IPS-NIHi11 (cell line): ENCODE measurements at places on chromosomes 11 and 22.

- DNase-seq = no peak
Measured at GRCh38 chr11:132590554-132590953, 941.7 kb downstream of the OPCML start.

GRCh38 chr11:4495487-4495886 is 13.0 kb downstream of the OR52K1 start:
- DNase-seq = no peak

DNA sequence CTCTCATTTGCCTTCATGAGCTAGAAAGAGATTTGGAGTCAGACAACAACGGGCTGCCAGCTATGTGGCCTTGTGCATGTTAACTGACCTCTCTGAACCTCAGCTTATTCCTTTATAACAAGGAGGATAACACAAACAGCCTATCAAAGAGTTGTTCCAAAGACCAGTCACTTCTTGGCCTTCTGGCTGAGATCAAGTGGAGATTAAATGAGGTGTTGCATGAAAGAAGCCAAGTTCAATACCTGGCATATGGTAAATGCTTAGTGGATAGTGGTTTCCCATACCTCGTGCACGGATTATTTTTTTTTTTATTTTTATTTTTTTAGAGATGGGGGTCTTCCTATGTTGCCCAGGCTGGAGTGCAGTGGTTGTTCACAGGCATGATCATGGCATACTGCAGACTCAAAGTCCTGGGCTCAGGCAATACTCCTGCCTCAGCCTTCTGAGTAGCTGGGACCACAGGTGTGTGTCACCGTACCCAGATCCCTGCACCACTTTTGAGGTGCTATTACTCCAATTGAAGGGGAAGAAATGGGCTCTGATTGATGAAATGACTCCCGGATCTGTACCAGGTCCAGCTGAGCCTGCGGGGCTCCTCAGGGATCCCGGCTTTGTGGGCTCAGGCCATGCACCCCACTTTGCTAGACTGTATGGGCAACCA is 4.9 kb downstream of the LGALS1 start:
- no peak for DNase-seq

DNA sequence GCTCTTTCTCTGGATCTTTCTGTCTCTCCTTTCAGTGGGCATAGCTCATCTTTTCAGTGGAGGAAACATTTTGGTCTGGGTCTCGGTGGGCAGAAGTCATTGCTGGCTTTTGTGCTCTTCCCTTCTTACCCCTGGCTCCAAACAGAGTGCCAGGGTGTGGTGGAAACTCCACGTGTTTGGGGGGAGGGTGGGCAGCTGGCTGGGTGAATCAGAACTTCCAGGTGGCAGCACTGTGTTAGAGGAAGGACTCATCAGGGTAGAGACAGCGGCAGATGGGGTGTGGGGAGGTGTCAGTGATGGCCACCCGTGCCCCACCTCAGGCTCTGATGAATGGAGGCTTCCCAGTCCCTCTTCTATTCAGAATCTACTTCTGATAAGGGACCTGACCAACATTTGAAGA is 114.0 kb downstream of the GRIK4 start:
- DNase-seq = no peak

DNA sequence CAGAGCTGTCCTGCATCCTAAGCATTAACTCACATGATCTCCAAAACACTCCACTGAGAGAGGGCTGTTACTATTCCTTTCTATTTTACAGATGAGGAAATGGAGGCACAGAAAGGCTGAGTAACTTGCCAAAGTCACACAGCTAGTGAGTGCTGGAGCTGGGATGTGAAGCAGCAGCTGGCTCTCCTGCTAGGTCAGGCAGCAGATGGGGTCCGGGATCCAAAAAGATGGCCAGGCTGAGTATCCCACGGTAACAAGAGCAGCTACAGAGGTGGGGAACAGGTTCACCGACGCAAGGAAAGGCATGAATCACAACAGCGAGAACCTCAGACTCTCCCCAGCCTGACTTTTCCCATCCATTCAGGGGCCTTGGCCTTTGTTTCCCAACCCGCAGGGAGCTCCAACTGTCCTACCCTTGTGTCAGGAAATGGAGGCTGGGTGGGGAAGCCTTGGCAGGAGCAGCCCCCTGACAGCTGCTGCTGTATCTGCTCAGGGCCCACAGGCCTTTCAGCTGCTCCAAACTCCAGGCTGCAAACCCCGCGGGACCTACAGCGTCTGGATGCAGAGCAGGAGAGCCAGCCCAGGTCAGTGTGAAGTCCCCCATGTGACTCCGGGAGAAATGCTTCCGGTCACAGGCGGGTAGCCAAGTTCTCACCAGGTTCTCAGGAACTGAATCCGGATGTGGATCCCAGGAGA is 29.5 kb downstream of the DKK3 start:
- DNase-seq = no peak

GRCh38 chr11:12600829-12601228 is 73.4 kb upstream of the TEAD1 start:
- DNase-seq = no peak

DNA sequence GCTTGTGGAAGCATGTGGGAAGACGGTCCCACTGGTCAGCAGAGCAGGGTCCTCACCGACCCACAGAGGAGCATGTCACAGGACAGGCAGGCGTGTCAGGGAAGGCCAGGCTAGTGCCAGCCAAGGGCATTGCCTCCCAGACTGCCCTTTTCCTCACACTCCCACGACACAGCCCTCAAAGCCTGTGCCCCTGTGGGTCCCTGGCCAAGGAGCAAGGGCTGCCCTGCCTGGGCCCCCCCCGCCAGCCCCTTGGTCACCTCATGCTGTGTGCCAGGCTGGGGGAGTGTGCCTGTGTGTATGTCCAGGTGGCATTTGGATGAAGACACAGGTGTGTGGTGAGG is 74.7 kb downstream of the MED15 start:
- DNase-seq = no peak

DNA sequence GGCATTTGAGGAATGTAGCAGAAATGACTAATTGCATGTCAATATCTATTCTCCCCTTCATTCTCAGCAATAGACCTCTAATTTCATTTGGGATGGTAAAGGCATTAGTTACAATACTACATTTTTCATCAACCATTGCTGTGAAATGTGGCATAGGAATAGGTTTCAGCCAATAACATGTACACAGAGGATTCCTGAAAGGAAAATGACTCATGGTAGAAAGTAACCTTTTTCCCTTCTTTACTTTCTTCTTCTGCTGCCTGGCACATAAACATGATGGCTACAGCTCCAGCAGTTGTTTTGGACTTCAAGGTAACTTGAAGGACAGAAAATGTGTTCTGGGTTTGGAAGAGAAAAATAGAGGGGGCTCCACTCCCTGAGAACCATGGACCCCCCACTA is 231.8 kb upstream of the CTSC start:
- DNase-seq = no peak

DNA sequence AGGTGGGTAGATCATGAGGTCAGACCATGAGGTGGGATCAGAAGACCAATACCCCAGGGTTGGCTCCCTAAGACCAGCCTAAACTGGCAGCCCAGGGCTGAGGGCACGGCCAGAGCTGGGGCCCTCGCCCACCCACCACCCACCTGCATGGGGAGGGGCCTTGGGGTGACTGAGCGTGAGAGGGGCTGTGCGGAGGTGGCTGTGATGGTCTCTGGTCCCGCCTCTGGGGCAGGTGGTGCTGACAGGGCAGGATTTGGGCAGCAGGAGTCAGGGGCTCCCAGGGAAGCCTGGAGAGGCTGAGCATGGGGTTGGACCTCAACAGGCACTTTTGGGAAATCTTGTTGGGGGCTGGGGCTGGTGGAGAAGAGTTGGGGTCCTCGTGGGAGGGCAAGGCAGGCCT is 39.8 kb upstream of the MUC5AC start:
- peak; percentile 13 for DNase-seq

DNA sequence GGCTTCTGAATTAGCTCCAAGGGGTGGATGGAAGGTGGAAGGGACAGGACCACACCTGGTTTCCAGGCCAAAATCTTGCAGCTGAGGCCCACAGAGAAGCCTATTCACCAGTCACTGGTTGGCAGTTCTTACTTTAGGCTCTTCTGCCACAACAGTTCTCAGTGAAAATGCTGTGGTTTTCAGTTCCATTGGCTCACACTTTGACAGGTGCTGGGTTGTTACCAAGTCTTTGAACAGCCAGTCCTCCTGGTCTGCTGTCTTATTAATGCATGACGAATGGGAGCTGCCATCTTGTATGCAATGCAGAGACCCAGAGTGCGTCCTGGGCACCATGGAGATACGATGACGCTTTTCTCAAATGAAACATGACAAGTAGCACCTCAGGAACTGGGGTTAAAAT is 232.0 kb upstream of the ZBED5 start:
- no peak for DNase-seq

GRCh38 chr11:27976262-27976661 is 131.7 kb downstream of the KIF18A start:
- DNase-seq = no peak

GRCh38 chr11:134270250-134270714 is 5.9 kb upstream of the GLB1L3 start:
- DNase-seq = peak; percentile 49

DNA sequence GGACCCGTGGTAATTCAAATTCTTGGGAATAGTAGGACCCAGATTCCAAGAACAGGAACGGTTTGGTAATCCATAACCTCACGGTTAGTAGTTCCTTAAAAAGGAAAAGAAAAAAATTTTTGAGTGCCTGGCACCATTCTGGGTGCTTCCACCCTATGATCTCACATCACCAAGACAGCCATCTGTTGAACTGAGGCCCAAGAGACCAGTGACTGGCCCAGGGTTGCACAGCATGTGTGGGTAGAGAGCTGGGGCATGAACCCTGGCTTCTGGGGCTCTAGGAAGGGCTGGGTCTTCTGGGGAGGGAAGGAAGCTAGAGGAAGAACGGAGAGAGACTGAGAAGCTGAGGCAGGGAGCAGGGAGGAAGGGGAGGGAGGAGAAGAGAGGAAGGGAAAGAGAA is 4.7 kb upstream of the SPI1 start:
- DNase-seq = no peak

DNA sequence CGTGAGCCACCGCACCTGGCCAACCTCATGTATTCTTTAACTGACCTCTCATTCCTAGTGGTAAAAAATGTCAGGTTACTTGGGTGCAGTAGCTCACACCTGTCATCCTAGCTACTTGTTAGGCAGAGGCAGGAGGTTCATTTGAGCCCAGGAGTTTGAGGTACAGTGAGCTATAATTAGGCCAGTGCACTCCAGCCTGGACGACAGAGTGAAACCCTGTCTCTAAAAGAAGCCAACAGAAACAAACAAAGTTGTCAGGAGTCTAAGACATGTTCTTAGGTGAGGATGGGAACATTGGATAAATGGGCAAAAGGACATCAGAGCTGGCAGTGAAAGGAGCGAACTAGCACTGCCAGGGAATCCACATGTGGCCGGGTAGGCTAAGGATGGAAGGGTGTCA is 18.1 kb downstream of the MADD start:
- DNase-seq = no peak

- DNase-seq = no peak
Measured at GRCh38 chr11:119896387-119897045, 167.5 kb upstream of the NECTIN1 start.

DNA sequence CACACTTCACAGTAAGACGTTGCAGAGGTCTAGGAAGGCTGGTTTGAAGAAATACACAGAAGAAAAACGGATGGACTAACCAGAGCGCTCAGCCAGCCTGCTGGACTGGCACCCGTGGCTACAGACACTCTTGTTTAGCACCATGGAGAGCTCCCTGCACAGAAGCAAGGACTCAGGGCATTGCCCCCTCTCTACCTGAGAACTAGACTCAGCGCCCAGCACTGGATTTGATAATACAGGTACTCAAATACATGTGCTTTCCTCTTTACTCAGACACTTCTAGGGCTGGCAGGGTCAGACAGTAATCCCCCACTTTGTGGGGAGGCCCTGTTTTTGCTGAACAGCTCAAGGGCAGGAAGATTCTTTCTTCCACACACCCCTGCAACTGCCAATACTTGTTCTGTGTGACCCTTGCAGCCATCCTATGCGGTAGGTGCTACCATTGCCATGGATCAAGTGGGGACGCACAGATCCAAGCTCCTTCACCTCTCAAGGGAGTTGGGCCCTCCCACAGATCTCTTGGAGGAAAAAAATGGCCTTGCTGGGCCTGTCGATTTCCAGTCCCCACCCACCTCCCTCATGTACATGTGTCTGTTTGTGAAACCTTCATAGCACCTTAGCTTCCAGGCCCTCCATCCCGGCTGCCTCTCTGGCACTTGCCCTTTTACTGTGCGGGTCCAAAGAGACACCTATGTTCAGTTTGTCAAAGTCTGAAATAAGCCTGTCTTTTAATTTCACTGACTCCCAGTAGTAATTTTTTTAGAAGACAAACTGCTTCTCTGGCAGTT is 5.1 kb upstream of the P2RX6 start:
- peak; percentile 84 for DNase-seq

- DNase-seq = no peak
Measured at GRCh38 chr11:116976941-116977570, 121.2 kb downstream of the SIK3 start.

GRCh38 chr22:24404561-24405275 is 22.7 kb upstream of the ADORA2A start:
- DNase-seq = no peak

DNA sequence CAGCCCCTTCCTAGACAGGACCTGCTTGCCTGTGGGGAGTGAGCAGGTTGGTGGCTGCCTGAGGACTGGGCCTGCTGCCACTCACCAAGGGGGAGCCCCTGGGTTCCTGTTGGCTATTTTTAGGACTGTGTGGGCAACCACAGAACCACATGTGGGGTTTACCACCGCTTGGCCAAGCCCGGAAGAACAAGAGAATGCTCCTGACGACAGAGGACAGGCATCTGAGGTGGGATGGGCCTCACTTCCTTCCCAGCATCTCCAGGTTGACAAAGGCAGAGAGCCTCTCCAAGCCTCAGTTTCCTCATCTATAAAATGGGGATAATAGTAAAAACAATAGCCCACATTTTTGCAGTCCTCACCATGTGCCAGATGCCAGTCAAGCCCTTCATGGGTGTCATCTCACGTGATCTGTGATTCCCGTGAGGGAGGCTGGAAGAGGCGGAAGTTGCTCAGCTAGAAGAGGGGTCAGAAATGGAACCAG is 43.6 kb downstream of the LRRC32 start:
- DNase-seq = no peak

DNA sequence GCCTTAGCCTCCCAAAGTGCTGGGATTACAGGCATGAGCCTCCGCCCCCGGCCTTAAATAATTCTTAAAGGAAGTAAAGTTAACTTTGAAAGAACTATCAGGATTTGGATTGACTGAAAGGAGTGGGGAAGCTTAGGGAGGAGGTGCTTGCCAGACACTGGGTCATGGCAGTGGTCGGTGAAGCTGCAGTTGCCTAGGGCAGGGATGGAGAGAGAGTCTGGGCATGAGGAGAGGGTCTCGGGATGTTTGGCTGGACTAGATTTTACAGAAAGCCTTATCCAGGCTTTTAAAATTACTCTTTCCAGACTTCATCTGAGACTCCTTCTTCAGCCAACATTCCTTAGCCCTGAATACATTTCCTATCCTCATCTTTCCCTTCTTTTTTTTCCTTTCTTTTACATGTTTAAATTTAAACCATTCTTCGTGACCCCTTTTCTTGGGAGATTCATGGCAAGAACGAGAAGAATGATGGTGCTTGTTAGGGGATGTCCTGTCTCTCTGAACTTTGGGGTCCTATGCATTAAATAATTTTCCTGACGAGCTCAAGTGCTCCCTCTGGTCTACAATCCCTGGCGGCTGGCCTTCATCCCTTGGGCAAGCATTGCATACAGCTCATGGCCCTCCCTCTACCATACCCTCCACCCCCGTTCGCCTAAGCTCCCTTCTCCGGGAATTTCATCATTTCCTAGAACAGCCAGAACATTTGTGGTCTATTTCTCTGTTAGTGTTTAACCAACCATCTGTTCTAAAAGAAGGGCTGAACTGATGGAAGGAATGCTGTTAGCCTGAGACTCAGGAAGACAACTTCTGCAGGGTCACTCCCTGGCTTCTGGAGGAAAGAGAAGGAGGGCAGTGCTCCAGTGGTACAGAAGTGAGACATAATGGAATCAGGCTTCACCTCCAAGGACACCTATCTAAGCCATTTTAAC is at the start of gene NNMT:
Gene NNMT (plus strand): TSS at position 724 of the 929 bp plus-strand sequence. CDS start 158 bp downstream, at position 882.
- no peak for DNase-seq

- no peak for DNase-seq
Measured at GRCh38 chr11:2583605-2583958, 116.2 kb downstream of the KCNQ1OT1 start.
